CD4-positive, alpha-beta T cell treated with Interleukin-6 at 100 ng/mL for 8 hours (primary cell): ENCODE measurements at places on chromosomes 3 and 15.

GRCh38 chr3:43752905-43753304, 62.2 kb downstream of the ABHD5 start:
- no peak for DNase-seq

- DNase-seq, result no peak
These were observed 25.8 kb downstream of the MECOM start for GRCh38 chr3:169637731-169638130.

DNA sequence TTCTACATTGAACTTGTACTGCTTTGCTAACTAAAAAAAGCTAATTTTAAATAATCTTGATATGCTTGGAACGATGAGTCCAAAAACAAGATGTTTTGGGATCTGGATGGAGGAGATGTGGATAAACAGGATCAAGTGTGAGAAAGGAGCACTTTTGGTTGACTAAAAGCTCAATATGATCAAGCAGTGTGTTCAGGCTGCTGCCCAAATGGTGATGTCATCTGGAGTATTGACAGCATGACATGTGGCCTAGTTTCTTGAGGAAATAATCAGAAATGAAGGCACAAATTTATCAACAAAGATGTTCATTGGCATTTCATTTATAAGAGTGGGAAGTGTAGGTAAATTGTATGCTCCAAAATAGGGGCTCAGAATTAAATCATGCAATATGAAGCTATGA, 161.2 kb downstream of the SOX2 start:
- no peak for DNase-seq

GRCh38 chr3:159667261-159667660, 321.4 kb upstream of the IL12A start:
- no peak for DNase-seq

DNA sequence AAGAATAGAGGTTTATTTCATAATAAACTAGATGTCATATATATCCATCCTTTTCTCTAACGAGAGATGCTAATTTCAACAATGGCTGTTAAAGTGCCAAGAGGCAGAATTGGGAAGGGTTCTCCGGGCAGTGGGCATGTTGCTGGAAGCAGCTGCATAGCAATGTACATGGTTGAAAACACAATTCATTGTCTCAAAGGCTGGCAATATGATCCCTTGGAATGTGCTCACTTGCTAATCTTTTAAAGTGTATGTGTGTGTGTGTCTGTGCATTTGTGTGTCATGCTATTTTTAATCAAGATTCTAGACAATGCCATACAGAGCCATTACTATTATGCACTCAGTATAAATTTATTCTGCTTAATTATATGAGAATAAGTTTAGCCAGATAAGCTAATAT, 1020.3 kb downstream of the NAALADL2 start:
- no peak for DNase-seq

DNA sequence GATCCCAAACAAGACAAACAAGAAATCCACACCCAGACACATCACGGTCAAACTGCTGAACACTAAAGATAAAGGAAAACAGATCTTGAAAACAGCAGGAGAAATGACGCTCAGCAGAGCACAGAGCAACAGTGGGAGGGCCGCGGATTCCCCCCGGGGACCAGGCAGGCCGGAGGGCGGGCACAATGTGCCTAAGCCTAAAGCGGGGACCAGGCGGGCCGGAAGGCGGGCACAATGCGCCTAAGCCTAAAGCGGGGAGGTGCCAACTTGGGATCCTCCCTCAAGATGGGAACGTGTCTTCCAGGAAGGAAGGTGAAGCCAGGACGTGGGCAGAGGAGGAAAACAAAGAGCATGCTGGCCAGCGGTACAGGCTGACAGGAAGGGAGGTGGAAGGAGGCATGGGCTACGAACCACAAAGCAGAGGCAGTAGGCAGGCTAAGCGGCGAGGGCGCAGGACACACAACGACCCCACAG, 31.1 kb downstream of the CYFIP1 start:
- DNase-seq, result no peak

DNA sequence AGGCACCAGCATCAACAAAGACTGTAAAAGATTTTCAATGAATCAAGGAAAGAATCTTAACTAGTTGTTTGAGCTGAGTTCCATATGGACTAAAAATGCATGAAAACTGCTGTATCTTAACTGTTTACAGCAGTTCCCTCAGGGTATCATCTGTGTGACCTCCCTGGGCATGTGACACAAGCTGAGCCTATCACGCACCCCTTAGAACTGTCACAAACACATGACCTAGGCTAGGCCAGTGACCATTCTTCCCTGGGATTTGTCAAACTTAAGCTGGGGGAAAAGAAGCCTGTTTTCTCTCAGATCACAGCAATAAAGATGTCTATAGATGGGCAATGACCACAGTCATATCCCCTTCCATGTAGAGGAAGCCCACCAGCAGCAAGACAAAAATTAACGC, 35.7 kb downstream of the IGF2BP2 start:
- no peak for DNase-seq

GRCh38 chr15:48084759-48085590, 35.8 kb upstream of the SLC24A5 start:
- no peak for DNase-seq
